Stimulated activated CD4-positive, alpha-beta T cell treated with anti-CD3 and anti-CD28 coated beads, Interleukin-1b, Interleukin-23, amount 100 ng/mL, for 24 hours (primary cell): ENCODE measurements at places on chromosomes 3 and 15.

GRCh38 chr3:194439881-194440550, 41.0 kb upstream of the GP5 start:
- no peak for DNase-seq

- DNase-seq: no peak
Measured at GRCh38 chr3:100103558-100104441, 10.5 kb downstream of the FILIP1L start.

- DNase-seq: no peak
Measured at GRCh38 chr3:63067999-63068645, 192.9 kb upstream of the CADPS start.

GRCh38 chr15:41799488-41799805, 25.2 kb downstream of the MAPKBP1 start:
- DNase-seq: no peak

GRCh38 chr3:45079715-45080114, 53.6 kb downstream of the CLEC3B start:
- DNase-seq: no peak

DNA sequence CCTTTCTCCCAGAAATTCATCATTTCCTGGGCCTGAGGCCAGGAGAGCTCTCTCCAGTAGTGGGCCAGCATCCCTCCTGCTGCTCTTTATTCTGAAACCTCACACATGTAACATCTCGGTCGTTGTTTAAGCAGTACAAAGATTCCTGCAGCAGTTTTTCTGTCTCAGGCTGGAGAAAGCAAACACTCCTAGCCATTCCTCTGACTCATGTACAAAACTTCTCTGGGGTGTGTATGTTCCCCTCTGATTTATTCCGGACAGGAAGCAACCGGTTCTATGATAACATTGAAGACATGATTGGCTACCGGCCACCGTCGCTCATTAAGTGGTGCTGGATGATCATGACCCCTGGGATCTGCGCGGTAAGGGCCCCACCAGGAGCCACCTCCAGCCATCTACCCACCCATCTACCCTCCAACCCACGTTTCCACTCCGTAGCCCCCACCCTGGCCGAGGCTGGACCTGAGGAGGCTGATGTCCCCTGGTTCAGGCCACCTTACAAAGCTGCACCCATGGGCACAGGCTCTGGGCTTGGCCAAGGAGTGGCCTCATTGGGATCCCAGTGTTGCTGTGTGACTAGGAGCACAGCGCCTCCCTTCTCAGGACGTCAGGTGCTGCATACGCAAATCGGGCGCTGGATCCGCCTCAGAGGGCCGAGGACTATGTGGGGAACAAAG, 58.6 kb upstream of the SLC6A1 start:
- DNase-seq: no peak

DNA sequence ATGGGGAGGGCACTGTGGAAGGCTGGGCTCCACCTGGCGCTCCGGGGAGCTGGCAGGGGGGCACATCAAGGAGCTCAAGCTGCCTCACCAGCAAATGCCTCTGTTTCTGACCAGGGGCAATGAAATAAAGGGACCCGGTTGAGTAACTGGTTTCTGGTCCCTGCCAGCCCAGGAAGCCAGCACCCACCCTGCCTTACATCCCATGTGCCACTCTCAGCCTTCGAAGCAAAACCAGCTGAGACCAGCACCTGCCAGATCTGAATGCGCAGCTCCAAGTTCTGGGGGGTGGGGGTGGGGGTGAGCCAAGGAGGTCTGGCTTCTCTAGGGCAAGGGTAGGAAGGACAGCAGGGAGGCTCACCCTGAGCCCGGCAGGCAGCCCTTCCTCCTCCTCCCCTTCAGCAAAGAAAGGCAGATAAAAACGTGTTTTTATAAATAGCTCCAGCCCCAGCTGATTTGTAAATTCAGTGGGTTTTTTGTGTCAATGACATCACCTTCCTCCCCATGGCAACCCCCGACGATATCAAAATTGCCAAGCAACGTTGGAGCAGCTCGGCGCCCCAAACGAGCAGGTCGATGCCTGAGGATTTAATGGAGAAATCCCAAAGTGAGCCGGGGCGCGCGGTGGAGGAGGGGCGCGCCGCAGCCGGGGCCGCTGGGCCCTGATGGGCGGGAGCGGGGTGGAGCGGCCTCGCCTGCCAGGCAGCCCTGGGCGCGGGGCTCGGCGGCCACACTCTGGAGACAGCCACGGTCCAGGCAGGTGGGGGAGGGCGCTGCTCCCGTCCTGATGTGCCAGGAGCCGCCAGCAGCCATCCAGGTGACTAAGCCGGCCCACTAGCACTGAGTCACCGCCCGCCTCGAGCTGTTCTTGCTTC, at the start of gene PAK6:
Gene PAK6, plus strand, starts transcription at position 532 of the 872 bp plus-strand sequence. CDS start 25,723 bp downstream, outside the sequence.
- DNase-seq: no peak

- DNase-seq: no peak
Measured at GRCh38 chr15:93982226-93982727, 249.1 kb upstream of the MCTP2 start.

GRCh38 chr15:51759557-51760070, 8.2 kb downstream of the TMOD2 start:
- DNase-seq: no peak

GRCh38 chr3:141000686-141001085, 50.5 kb upstream of the SPSB4 start:
- no peak for DNase-seq

DNA sequence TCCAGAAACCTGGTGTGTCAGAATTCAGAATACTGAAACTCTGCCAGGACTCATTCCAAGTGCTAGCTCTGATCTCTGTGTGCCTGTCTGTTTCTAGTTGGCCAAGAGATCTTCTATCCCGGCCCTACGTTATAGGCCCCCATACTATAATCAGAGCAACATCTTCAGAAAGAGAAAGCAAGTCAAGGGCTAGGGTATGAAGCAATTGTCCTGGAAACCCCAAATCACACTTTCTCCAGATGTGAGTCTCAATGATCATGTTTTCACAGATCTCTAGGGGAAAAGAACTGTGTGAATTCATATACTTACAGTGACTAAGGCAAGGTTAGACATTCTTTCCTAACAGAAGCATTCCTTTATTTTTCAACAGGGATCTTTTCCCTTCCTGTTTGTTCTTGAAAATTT, 309.7 kb downstream of the SLC9A9 start:
- DNase-seq: no peak

DNA sequence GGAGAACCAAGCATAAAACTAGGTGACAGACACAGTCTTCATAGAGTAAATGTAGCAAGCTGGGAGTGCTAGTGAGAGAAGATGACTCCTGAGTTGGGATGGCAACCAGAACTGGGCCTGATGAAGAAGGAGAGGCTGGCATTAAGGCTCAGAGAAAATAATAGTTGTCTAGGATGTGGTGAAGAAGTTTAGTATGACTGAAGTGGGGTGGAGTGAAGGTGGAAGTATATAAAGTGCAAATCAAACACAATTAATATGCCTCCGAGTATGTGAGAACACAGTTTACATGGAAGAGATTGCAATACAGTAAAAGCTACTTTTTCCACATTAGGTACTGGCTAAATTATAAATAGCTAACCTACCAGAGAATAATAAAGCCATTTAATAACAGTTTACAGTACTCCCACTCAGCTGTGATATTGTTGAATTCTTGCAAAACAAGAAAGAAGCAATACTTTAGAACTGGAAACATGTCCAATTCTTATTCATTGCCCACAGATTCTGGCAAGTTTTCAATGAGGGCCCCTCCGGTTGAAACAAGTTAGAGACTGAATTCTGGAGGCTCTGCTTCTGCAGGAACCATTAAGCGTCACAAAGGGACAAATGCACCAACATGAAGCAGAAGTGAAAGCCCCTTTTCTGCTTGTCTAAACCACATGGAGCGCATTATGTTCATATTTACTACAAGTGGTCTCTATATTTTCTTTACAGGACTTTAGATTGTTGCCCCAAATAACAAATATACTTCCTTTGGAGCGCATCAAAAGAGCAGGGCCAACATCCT, 243.7 kb downstream of the SLC9A9 start:
- DNase-seq: no peak

DNA sequence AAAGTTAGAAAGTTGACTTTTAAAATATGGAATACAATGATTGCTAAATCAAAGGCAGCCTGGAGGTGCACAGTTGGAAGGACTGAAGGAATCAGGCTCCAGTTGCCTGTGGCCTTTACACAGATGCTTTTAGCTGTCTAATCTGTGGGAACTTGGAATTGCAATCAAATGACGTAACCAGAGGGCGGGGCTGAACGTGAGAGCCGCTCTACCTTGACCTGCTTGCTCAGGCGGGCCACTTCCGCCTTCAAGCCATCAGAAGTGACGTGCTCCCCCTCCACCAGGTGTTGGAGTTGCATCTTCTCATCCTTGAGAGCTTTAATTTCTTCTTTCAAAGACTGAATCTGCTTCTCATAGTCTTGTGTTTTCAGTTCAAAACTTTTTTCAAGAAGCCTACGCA, 37.7 kb upstream of the GNB5 start:
- DNase-seq: no peak

DNA sequence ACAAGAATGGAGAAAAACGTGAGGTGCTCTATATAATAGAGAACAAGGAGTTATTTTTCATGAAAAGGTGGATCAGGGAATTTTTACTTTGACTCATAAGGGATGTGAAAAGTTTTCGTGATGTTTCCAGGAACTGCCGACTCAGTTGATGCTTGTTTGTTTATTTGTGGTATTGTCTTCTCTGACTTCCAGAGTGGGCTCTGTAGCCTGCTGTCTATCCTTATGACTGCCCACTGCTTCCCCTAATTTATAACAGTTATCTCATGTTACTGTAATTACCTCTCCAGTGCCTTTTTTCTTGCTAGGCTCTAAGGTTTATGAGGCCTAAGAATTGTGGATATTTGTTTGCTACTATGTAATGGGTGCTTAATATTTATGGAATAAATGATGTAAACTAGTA, 12.3 kb downstream of the ARL13B start:
- no peak for DNase-seq

DNA sequence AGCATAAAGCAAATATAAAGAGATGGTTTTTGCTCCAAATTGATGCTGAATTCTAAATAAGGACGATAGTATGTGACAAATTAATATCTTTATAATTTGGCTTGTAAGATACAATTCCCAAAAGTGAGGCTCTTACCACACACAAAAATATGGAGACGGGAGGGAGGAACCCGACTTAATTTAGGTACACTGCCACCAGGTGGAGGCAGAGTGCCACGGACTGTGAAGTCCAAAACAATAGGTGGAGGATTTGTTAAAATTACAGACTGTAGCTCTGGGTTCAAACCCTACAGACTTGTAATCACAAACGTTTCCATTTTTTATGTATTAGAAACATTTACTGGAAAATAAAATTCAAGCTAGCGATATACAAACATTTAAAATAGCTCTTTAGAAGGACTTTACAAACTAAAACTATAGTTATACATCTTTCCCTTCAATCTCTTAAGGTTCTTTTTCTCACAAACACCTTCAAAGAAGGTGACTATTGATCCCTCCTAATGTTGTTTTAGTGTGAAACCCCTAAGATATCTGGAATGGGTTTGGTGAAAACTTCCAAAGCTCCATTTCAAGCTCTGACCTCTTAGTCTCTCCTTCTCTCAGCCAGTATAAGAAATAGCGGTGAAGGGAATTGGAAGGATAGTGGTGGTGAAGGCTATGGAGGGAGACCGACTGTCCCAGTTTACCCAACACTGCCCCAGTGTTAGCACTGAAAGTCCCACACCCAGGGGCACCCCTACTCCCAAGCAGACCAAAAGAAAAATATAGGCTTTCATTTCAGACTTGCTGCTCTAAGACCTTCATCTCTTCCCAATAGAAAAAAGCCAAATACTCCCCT, 89.7 kb downstream of the AQP9 start:
- DNase-seq: peak; percentile 50

DNA sequence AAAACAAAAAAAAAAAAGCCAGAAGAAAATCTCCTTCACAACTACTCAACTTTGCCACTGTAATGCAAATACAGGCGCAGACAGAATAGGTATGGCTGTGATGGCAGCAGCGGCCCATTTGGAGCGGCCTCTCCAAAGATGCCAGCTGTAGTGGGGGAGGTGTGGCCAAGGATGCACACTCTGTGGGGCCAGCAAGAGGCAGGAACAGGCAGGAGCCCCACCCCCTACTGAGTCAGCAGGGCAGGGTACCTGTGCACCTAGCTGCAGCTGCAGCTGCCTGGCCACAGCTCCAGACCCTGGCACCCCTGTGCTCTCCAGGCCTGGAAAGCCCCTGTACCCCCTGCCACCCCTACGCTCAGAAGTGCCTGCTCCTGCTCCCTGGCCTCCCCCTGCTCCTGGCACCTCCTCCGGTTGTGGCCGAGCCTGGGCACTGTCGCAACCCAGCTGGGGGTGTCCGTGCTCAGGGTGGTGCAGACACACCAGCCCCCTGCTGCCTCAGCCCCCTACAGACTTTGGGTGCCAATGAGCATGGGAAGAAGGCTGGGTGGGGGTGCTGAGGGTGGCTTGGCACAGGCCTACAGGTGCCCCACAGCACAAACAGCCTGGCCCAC, 312.7 kb downstream of the ULK4 start:
- no peak for DNase-seq

- no peak for DNase-seq
Measured at GRCh38 chr3:126414961-126415660, 20.4 kb downstream of the CFAP100 start.

DNA sequence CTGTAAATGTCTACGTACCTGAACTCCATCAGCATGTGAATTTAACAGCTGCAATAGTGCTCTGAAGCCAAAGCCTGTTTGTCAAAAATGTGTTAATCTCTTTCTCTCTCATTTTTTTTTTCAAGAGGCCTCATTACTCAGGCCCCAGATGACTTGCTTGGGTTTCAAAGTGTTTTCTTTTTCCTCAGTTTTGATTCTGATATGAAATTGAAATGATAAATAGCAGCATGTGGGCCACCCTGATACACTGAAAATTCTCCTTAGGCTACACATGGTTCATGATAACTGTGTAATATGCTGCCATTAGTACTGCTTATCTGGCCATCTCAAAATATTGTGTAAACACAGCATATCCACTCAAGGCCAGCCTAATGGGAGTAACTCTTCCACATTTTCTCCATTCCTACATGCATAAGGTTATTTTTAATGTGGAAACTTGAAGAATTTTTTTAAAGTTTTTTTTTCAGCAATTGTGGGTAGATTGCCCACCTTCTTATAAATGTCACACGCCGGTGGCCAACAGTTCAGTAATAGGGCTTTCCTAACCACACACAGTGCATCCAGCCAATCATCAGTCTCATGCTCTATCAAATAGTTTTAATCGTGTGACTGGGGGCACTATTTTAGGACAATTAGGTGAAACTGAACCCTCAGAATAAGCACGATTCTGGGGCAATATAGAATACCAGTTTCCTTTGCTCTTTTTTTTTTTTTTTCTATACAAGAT, 13.1 kb upstream of the DENND4A start:
- DNase-seq: no peak

GRCh38 chr15:69132977-69133861, 27.2 kb upstream of the GLCE start:
- DNase-seq: no peak
